ENCODE measurements at places on chromosomes 16 and 17.

- peak; percentile 87 for DNase-seq
Observed at GRCh38 chr17:78342449-78343186, 17.3 kb downstream of the SOCS3 start.

- no peak for DNase-seq
Observed at GRCh38 chr16:4109250-4109736, 6.9 kb downstream of the ADCY9 start.

- DNase-seq: no peak
Observed at GRCh38 chr16:87047221-87048037, 269.8 kb downstream of the C16orf95 start.

GRCh38 chr16:88539652-88540345 is 30.4 kb upstream of the ZC3H18 start:
- no peak for DNase-seq

GRCh38 chr16:54063279-54063773 is 223.3 kb downstream of the IRX3 start:
- no peak for DNase-seq

DNA sequence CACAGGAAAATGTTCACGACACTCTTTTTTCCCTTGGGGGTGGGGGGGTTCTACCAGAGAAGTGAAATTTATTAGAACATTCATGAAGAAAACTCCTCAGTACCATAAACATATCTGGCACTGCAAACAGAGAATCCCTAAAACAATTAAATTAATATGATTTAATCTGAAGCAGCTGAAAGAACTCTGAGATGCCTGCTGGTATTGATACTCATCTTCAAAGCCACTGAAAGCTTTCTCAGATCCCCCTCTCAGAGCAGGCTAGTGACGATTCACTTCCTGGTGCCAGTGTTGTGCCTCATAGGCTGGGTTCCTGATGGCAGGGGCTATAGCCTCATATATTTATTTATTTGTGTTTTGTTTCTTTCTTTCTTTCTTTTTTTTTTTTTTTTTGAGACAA is 52.7 kb downstream of the MYH10 start:
- no peak for DNase-seq

DNA sequence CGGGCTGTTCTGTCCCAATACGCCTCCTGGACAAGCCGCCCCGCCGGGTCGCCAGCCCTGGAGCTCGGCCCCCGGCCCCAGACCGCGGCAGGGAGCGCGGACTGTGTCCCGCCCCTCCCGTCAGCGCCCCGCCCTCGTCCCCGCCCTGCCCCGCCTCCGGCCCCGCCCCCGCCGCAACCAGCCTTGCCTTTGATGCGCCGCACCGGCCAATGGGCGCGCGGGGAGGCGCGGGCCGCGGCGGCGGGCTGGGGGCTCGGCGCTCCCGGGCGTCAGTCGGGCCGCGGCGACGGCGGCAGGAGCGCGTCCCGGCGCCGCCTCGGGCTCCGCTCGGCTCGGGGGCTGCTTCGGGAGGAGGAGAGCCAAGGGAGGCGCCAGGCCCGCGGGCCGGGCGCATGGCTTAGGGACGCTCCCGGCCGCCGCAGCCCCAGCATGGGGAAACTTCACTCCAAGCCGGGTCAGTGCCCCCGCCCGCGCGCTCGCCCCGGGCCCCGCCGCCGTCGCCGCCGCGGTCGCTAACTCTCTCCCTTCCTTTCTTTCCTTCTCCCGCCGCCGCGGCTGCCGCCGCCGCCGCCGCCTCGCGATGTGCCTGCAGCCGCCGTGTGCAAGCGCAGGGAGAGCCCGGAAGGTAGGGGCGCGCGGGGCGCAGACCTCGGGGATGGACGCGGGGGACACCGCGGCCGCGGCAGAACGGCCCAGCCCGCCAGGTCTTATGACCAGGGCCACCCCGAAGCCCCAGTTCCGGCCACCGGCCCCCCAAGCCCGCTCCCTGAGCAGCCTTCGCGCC is at the start of gene NKD1:
Gene NKD1 (plus strand): TSS at position 272 of the 784 bp plus-strand sequence. CDS start 158 bp downstream, at position 430.
- no peak for DNase-seq

DNA sequence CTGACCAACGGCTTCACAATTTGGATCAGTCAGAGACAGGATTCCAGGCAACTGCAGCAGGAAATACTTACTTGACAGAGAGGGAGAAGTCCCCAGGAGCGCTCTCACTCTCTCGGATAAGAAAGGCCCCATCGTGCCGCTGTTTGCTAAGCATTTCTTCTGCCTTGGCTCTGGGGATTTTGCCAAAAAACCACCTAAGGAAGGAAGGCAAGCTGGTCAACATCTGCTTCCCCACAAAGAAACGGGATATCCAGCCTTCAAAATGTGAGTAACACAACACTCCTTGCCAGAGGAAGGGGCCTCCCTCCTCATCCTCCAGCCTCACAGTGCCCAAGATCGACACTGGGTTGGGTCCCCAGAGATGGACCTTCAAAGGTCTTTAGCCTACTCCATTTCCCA is 36.6 kb upstream of the SLC25A19 start:
- no peak for DNase-seq

DNA sequence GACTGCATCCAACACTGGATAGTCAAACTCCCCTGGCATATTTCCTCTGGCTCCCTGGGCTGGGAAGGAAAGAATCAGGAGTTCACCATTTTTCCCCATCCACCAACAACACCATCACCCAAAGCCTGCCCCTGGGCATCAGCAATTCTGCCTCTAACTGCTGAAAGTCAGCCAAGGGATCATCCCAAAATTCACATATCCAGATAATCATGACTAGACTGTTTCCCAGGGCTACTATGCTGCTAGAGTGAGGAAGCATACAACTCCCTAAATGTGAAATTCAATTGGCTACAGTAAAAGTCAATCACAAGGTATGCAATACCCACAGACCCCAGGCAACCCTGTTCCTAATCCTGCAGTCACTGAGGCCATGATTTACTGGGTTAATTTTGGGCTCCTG is 230.6 kb downstream of the C16orf95 start:
- DNase-seq: peak; percentile 60

- no peak for DNase-seq
Observed at GRCh38 chr16:46859719-46860152, 24.4 kb upstream of the GPT2 start.

- peak; percentile 20 for DNase-seq
Observed at GRCh38 chr16:3099732-3100499, 822 bp upstream of the ZSCAN10 start.

GRCh38 chr17:37829592-37830123 is 84.8 kb upstream of the HNF1B start:
- DNase-seq: no peak

GRCh38 chr16:6771956-6772355 is 560.7 kb upstream of the RBFOX1 start:
- no peak for DNase-seq

- DNase-seq: no peak
Observed at GRCh38 chr17:4548721-4549531, 6.3 kb downstream of the MYBBP1A start.

DNA sequence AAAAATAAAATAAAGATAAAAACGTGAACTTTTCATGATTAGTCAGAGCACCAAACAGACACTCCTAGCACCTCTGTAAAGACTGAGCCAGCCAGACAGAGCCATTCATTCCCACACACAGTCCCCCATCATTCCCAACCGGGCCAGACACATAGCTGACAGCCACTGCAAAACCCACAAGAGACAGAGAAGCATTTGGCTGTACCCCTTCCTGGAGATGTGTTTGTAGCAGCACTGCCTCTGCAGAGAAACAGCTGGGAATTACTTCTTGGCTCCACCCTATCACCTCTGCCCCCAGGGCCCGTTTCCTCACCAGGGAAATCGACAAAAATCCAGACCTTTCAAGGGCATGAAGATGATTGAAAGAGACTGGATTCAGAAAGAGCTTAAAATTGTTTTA is 46.4 kb downstream of the MYH11 start:
- DNase-seq: no peak

- no peak for DNase-seq
Observed at GRCh38 chr16:65280845-65281512, 159.1 kb upstream of the CDH11 start.

DNA sequence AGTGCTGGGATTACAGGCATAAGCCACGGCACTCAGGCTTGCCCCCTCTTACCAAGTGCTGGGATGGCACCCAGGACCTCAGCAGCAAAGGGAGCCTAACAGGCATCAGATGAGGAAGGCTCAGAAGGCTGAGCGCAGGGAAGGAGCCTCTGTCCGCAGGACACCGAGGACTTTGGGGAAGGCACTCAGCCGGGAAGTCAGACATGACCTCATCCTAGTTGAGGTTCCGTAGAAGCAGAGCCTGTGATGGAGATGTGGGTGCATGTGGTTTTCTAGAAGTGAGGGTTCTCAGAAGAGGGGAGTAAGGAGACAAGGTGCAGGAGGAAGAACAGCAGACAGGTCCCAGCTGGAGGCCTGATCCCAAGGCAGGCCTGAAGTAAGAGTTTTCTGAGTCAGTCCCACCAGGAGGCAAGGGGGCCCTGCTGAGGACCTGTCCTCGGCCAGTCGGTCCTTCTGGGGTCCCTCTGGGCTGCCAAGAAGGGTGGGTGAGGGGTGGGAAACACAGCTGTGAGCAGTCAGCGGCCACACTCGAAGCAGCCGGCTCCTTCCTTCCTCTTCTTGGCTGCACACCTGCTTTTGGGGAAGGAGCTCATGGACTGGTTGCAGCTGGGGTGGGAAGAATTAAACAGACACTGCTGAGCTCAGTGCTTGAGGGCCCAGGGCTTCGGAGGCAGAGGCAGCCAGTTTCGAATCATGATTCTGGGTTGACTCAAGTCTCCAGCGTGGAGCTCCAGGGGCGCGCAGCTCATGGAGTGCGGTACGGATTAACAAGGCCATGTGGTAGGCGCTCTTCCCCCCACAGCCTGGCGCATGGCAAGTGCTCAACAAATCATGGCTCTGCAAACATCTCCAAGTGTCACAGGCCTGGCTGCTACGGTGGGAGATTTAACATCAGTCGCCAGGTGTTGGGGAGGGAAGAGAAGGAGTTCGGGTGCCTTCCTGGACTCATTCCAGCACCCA is 38.9 kb upstream of the SNN start:
- DNase-seq: no peak

DNA sequence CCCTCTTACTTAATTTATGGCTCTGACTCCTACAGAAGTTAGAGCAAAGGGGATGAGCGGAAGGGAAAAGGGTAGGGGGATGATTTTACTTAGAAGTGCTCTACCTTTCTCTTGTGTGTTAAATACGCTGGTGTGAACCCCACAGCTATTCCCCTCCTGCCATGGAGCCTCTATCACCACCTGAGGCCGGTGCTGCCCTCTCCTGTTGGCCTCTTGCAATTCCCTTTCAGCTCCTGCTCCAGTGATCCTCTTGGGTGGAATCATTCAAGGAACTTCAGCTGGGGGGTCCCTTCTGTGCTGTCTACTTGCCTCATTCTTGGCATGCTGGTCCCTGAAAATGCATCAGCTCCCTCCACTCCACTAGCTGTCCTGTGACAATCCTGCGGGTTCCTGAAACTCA is 41.8 kb upstream of the CDH8 start:
- no peak for DNase-seq

- no peak for DNase-seq
Observed at GRCh38 chr16:89742948-89743347, 21.6 kb downstream of the ZNF276 start.

- DNase-seq: no peak
Observed at GRCh38 chr17:3838206-3838605, 7.8 kb downstream of the NCBP3 start.

GRCh38 chr17:65170839-65171238 is 33.7 kb downstream of the RGS9 start:
- DNase-seq: peak; percentile 24

DNA sequence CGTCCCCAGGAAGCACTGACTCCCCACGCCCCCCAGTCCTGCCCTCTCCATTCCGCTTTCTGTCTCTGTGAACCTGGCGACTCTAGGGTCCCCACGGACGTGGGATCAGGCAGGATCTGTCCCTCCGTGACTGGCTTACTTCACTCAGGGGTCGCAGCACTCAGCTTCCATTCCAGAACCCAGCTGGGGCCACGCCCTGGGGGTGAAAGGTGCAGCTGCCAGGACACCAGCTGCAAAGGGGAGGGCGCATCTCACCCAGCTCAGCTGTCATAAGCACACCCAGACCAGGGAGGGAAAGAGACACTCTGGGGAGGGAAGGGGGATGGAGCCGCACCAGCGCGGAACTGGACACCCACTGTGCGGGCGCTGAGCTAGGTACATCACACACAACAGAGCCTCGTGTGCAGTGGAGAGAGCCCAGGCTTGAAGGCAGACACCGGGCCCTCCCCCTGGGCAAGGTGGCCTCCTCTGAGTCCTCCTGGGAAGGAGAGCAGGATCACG is 18.5 kb upstream of the HEXD start:
- DNase-seq: no peak

DNA sequence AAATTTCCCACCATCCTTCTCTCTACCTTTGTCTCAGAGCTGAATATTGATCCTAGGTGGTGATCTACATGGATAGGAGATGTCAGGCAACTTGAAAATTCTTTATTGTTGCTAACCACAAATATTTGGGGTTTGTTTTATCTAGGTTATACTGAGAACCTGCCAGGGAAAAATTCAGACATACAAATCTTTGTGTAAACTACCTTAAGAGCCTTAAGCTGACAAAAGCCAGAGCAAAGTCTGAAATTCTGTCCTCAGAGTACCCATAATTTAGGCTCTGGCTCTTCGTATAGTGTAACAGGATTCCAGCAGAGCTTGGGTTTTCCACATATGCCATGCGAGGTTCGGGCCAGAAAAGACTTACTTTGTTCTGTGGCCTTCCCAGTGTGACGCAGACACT is 406.7 kb upstream of the MAF start:
- DNase-seq: no peak

GRCh38 chr17:57895382-57896060 is 45.7 kb upstream of the MRPS23 start:
- no peak for DNase-seq

DNA sequence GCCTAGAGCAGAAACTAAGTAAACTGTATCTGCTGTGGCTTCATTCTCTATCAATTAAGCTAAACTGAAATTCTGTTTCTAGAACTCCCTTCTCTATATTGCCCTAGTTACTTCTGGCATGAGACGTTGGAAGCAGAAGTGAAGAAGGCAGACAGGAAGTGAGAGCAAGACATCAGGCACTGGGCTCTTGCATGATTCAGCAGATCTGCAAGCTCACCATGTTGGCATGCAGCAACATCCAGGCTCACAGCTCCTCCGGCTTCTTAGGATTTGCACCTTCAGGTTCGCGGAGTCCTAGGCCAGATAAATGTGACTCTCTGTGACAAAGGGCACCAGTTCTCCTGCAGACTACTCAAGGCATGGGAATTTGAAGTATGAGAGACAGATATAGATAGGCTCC is 148.3 kb downstream of the CDH8 start:
- DNase-seq: no peak

All from astrocyte of the cerebellum (primary cell).